ENCODE measurements at places on chromosomes 6 and 20.

- no peak for DNase-seq
Observed at GRCh38 chr20:17473659-17474058, 57.5 kb downstream of the BFSP1 start.

DNA sequence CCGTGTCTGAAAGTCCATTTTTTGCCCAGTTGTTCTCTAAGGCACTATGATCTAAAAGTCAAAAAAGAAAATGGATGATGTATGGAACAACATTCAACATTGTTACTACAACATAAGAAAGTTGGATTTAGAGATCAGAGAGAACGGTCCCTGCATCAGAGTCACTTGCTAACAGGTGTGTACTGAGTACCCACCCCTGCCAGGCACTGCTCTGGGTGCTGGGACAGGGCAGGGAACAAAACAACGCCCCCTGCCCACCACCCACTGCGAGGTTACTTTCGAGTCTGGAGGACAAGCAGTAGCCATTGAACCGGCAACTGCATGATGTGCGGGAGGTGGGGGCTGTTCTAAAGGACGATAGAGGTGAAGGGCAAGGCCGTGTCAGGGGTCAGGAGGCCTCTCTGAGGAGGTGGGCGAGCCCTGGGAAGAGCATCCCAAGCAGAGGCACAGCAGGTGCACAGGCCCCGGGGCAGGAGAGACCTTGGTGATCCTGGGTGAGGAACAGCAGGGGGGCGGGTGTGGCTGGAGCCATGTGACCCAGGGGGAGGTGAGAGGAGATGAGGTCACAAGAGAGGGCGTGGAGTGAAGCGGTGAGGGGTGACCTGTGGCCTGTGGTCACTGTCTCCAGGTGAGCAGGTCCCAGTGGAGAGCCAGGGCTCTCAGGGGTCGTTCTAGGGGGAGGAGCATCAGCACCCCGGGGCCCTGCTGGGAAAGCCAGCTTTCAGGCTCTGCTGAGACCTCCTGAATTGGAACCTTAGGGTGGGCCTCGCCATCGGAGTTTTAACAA is 197.5 kb upstream of the SULF2 start:
- DNase-seq, result no peak

DNA sequence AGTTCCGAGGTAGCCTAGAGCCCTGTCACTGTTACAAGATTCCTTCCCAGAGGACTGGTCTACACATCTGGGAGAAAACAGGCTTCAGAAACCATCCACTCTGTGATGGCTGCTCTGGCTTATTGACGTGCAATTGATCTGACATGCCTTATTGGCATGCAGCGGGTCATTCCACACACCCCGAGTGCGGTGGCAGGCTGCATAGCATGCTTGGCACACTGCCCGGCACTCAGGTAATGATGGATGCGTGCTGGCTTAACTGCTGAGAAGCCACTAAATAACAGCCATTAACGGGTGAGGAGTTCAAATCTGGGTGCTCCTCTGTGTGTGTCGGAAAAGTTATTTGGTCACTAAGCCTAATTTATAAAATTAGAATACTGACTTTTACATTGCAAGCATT is 67.9 kb upstream of the CDH4 start:
- no peak for DNase-seq

GRCh38 chr6:53793318-53794136 is 1.3 kb upstream of the LRRC1 start:
- DNase-seq, result peak; percentile 36

- no peak for DNase-seq
Observed at GRCh38 chr6:136576821-136577220, 26.6 kb upstream of the MAP7 start.

GRCh38 chr6:147859071-147859470 is 350.6 kb downstream of the SAMD5 start:
- DNase-seq, result no peak

DNA sequence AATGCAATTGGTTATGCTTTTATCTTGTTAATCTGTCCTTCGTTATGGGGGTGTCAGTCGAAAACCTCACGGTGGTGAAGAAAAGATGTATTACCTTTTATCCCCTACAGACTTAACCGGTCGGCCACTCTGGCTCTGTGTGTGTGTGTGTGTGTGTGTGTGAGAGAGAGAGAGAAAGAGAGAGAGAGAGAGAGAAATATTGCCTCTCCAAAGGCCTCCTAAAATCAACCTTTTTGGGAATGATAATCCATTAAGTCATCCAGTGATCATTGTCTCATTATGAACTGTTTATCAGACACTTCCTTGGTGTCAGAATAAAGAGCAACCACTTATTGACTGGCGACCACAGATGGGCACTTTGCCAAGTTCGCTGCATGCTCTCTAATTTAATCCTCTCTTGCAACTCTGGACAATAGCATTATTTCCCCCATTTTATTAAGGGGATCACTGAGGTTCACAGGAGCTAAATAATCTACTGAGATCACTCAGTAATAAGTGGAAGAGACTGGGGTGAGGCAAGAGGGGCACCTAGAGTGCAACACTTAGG is 30.7 kb downstream of the SLC35D3 start:
- DNase-seq, result no peak

- DNase-seq, result no peak
Observed at GRCh38 chr6:159100395-159101182, 55.8 kb upstream of the TAGAP start.

GRCh38 chr6:30752157-30752927 is 8.0 kb upstream of the IER3 start:
- DNase-seq, result no peak

DNA sequence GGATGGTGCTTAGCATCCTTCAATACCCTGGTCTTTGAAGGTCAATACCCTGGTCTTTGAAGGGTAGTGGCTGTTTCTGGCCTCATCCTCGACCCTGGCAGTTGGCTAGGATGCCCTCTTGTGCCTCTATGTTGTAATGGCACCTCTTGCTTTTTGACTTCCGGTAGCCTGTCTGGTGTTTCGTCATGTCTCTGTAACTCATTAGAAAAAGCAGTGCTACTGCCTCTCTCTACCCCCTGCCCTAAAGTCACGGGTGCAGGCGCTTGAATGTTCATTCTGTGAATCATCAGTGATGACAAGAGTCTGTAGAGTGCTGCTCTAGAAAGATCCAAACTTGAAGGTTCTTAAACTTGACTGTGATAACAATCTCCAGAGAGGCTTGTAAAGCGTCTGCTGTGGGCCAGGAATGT is 28.3 kb downstream of the RSPO4 start:
- DNase-seq, result peak; percentile 21

DNA sequence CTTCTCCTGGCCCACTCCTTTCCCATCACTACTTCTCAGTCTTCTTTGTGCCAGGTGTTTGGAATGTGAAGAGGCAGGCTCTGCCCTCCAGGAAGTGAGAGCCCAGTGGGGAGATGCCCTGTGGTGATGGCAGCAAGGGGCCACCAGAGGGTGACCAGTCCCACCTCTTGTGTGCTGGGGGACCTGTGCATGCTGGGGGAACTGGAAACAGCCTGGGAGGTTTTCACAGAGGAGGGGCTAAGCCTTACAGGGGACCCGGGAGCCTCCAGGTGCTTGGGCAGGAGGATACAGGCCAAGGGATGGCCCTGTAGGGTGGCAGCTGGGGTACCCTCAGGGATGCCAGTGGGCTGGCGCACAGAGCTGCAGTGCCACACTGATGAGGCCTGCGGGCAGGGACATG is 72.3 kb downstream of the RAMACL start:
- DNase-seq, result no peak

GRCh38 chr6:158686311-158686710 is 36.5 kb downstream of the SYTL3 start:
- no peak for DNase-seq

DNA sequence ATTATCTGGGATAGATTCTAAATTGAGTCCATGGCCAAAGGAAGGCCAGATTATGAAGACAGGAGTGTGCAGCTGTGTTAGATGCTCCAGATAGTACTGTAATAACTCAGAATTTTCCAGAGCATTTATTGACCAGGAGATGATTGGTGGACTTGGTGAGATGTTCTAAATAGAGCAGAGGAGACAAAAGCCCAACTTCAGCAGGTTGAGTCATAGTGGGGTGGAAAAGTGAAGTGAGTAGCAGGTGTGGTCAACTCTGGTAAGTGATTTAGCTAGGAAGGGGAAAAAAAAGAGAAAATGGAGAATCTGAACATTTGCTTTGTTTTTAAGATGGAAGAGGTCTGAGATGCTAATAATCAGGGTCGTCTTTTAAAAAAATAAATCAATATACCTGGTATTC is 227.4 kb downstream of the TMEM200A start:
- DNase-seq, result no peak

DNA sequence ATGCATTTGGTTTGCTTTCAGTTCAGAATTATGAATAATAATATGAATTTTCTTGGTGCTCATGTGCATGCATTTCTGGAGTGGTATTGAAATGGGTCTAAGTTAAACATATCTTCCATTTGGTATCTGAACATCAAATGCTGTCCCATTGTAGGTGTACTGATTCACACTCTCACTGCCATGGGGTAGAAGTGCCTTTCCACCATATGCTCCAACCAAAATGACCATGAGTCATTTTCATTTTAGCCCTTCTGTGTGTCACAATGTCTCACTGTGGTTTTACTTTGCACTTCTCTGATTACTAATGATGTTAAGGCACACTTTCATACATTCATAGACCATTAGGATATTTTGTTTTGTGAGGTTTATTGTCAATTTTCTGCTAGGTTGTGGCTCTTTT is 211.9 kb downstream of the HAO1 start:
- no peak for DNase-seq

DNA sequence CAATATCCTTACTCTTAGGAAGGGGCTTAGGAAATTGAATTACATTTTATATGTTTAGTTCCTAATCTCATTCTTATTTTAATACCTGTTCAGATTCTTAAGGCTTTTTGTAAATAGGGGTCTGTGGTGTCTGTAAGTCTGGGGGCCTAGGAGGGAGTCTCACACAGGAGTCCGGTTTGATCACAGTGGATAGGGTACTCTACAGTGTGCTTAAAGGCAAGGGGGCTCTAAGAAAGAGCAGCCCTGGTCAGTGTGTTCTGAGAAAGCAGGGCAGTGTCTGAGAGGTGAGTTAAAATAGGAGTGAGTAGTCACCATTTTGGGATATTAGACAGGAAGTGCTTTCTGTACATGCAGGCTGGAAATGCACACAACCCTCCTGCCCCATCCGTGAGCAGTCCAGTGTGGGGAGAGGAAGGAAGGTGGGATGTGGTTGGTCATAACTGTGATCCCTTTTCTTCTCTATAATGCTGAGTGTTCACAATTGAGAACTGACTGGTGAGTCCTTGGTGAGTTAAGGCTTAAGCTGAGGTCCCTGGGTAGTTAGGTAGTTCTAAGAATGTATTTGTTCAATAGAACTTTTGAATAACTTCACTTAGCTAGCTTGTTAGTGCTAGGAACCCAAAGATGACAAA is 50.0 kb downstream of the CDKAL1 start:
- no peak for DNase-seq

DNA sequence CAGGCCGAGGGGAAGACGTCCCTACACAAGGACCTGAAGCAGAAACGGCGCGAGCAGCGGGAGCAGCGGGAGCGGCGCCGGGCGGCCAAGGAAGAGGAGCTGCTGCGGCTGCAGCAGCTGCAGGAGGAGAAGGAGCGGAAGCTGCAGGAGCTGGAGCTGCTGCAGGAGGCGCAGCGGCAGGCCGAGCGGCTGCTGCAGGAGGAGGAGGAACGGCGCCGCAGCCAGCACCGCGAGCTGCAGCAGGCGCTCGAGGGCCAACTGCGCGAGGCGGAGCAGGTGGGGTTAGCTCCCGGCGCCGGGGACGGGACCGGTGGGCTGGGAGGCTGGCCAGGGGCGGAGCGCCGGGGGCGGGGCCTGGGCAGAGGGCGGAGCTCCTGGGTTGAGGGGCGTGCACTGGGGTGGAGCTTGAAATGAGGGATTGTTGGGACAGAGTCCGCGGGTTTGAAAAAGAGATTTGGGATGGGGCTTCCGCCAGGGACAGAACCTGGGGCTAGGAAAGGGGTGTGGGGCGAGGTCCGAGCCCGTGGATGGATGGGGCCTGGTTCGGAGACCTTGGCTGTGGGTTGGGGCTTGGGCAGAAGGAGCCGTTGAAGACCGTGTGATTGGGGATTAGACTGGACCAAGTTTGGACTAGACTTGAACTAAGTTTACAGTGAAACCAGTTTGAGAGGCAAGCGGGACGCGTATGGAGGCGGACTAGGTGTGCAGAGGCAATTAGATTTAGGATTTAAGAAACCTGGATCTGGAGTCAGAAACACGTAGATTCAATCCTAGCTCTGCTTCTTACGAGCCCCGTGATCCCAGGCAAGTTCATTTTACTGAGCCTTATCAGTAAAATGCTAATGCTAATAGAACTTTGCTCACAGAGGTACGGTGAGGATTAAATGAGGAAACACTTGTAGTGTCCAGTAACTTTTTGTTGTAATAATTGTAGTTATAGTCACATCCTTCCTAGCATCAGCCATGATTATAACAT is 20.9 kb downstream of the DEF6 start:
- no peak for DNase-seq

DNA sequence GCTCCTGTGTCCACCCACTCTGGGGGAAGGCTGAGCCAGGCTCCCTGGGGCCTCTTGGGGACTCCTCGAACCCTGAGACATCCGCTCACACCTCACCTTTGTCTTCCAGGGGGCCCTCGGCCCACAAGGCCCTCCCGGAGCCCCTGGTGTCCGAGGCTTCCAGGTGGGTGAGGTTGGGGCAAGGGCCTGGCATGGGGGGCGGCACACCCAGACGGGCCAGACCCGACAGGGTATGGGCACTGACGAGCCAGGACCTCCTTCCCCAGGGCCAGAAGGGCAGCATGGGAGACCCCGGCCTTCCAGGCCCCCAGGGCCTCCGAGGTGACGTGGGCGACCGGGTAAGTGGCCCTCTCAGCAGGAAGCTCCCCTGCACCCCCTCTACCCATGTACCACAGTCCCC is 13.4 kb downstream of the COL9A3 start:
- DNase-seq, result no peak

DNA sequence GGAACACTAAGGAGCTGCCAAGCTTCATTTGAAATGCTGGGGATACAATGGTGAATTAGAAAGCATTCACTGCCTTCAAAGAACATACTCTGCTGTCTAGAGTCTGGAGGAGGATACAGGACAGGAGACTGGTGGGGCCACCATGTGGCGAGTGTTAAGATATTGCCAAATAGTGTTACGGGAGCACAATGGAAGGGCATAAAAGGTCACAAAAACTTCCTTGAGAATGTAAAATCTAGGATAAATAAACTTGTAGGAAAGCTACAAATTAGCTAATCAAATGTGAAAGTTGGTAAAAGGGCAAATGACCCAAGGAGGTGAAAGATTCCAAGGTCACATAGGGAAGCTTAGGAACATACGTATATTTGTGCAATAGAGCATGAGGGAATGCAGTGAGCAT is 271.7 kb downstream of the RFPL4B start:
- DNase-seq, result no peak

- no peak for DNase-seq
Observed at GRCh38 chr6:79543886-79544285, 6.7 kb upstream of the LCA5 start.

- DNase-seq, result no peak
Observed at GRCh38 chr6:144162977-144163376, 12.7 kb downstream of the STX11 start.

DNA sequence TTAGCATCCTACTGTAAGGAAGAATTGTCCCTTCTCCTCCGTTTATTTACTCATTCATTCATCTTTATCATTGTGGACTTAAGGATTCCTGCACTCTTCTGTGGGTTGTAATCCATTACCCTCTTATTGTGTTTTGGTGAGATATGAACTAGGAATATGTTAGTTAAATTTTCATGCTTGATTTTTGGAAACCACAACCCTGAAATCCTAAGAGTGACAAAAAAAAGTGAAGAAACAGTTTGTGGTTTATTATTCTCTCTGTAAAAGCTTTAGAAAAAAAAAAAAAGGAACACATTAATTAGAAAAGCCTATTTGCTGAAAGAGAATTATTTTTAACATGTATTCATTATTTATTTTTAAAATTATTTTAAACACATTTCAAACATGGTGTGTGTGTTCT is 36.7 kb upstream of the INSM1 start:
- DNase-seq, result no peak

- DNase-seq, result no peak
Observed at GRCh38 chr6:83905648-83906047, 46.2 kb downstream of the CYB5R4 start.

Data from CD4-positive, alpha-beta T cell treated with Interleukin-12 subunit alpha and Interleukin-12 subunit beta, for 1 hour (primary cell).